Breast epithelium (tissue), 4 donors: ENCODE measurements at places on chromosomes 2 and 18. TPM values are rescaled to one million over a fixed set of nuclear protein-coding genes. Genes with fewer than 3 reads are reported as not detected.

Gene TNFAIP6
- 5.3 TPM for total RNA-seq

DNA sequence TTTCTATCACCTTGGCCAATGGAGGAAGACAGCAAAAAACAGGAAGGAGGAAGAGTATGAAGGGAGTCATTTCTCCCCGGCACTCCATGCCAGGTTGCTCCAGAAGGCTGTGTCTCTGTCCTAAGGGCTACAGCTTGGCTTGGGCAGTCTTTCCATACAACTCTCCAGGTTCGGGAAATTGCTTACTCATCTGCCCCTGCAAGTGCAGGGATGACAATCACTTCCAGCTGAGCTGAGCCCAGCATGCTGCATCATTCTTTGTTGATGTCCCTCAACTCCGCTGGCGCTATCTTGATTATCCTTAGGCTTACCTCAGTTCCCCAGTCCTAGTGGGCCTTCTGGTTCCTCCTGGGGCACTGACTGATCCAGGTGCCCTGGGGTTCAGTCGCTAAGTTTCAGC, 86.9 kb upstream of the COPS8 start:
- H3K27me3 ChIP-seq, result no peaks in the 10 kb centered on the region
- no peaks in the 10 kb centered on the region for H3K36me3 ChIP-seq
- no peak for DNase-seq
- H3K27ac ChIP-seq, result no peak overlapping the region
- H3K4me3 ChIP-seq, result no peak overlapping the region

Gene RAB11FIP5
- 26.5 TPM for total RNA-seq

- H3K4me3 ChIP-seq, result peak overlapping the region; percentile 54
- H3K36me3 ChIP-seq, result no peaks in the 10 kb centered on the region
- no peak for DNase-seq
- no peaks in the 10 kb centered on the region for H3K4me1 ChIP-seq
- H3K27ac ChIP-seq, result peak overlapping the region; percentile 74
These were observed 74.7 kb downstream of the HNRNPLL start for GRCh38 chr2:38528008-38528442.

Gene OBSL1
- 73.1 TPM for total RNA-seq

GRCh38 chr2:100062336-100062735, 80.1 kb downstream of the AFF3 start:
- DNase-seq, result no peak
- no peak overlapping the region for H3K4me3 ChIP-seq
- no peaks in the 10 kb centered on the region for H3K36me3 ChIP-seq
- no peaks in the 10 kb centered on the region for H3K27me3 ChIP-seq

- no peaks in the 10 kb centered on the region for H3K36me3 ChIP-seq
- no peaks in the 10 kb centered on the region for H3K4me1 ChIP-seq
- DNase-seq, result no peak
- peak overlapping the region; percentile 33 for H3K27ac ChIP-seq
These were observed 74.8 kb downstream of the TXNL1 start for GRCh38 chr18:56563568-56563967.

Gene SERPINB4
- total RNA-seq, result 0.66 TPM

Gene SRD5A2
- total RNA-seq, result not detected

DNA sequence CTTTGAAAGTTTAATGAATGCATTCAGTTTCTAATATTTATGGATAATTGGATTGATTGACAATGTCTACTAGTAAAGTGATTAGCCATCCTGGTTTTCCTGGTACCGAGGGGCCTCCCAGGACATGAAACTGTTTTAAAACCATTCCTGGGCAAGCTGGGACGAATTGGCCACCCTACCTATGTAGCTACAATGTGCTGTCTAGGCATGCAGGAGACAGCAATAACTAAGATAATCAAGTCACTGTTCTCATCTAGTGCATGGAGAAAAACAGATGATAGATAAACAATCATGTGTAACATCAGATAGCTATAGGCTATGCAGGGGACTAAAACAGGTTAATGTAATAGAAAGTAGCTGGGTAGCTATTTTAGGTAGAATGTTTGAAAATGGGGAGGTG, 67.1 kb downstream of the PMAIP1 start:
- no peaks in the 10 kb centered on the region for H3K4me1 ChIP-seq
- H3K36me3 ChIP-seq, result no peaks in the 10 kb centered on the region
- no peaks in the 10 kb centered on the region for H3K27me3 ChIP-seq
- no peak for DNase-seq

Gene ABHD3
- total RNA-seq, result 12.6 TPM

DNA sequence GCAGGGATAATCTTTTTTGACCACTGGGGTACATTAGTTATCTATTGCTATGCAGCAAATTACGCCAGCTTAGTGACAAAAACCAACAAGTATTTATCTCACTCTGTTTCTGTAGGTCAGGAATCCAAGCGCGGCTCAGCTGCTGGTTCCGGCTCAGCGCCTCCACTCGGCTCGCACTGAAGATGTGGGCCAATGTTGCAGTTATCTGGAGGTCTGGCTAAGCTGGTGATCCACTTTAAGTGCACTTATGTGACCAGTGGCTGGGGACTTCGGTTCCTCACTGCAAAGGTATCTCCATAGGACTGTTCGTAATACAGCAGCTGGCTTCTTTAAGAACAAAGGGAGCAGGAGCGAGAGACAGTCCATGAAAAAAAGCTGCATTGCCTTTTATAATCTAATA, 591.9 kb downstream of the TMEM182 start:
- no peaks in the 10 kb centered on the region for H3K36me3 ChIP-seq
- DNase-seq, result no peak
- H3K27me3 ChIP-seq, result no peaks in the 10 kb centered on the region
- H3K4me1 ChIP-seq, result no peaks in the 10 kb centered on the region
- H3K27ac ChIP-seq, result no peak overlapping the region

- no peak overlapping the region for H3K27ac ChIP-seq
- H3K27me3 ChIP-seq, result no peaks in the 10 kb centered on the region
- H3K4me3 ChIP-seq, result no peak overlapping the region
- no peak for DNase-seq
These were observed 73.9 kb upstream of the TTC27 start for GRCh38 chr2:32553829-32554432.

DNA sequence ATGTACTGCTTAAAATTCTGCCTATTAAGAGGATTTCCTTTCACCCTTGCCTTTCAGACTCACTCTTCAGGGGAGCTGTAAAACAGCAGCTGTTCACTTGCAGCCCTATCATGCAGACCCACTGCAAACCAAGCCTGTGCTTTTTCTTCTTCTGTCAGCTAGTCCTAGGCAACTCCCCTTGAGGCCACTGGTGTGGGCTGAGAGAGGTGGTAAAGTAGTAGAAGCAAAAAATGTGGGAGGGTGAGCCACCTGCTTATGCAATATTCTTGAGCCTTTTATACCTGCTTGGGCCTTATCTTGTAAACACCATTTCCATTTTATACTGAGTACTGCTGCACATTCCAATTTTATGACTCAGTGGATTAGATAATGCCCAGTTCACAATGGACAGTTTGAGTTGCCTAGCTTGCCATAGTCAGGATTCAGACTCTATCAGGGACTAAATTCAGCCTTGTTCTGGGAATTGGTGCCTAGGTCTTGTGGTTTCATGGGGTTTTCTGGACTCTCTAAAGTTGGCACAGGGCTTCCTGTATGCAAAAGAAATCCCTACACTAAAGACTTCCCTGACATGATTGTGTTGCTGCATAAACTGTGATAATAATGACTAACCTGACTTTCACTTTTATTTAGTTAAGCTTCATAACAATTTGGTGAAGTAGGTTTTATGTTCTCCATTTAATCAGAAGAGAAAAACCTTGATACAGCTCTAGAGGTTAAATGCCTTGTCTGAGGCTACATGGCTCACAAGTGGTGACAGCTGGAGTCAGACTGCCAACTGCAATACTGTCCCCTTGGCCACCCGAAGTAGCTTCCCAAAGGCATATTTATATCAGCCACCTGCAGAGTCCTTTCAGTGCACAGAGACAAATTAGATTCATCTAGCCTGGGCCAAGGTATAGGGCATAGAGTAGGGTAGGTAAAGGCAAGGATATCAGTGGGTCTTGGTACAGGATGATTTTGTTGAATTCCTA, 47.4 kb upstream of the KDM3A start:
- no peak overlapping the region for H3K27ac ChIP-seq
- DNase-seq, result no peak
- no peaks in the 10 kb centered on the region for H3K36me3 ChIP-seq
